ENCODE measurements at places on chromosomes 4 and X.

DNA sequence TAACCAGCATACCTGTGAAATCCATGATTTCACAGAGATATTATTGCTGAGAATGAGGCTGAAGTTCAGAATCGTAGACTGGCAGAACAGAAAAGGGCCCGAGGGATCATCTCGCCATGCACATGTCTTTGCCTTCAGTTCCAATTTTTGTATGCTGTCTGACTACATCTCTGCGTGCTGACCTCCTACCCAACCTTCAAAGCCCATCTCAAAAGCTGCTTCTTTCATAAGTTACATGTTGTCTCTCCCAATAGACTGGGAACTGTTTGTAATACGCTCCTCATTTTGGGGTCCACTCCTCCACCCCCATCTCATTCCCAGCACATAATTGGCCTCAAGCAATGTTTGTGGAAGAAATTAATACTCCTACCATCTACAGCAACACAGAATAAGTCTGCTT, 78.2 kb downstream of the RTL5 start:
- DNase-seq = no peak

GRCh38 chr4:68175562-68176155, 46.0 kb upstream of the TMPRSS11F start:
- no peak for DNase-seq

- DNase-seq = no peak
Measured at GRCh38 chr4:36027203-36027602, 217.1 kb downstream of the ARAP2 start.

DNA sequence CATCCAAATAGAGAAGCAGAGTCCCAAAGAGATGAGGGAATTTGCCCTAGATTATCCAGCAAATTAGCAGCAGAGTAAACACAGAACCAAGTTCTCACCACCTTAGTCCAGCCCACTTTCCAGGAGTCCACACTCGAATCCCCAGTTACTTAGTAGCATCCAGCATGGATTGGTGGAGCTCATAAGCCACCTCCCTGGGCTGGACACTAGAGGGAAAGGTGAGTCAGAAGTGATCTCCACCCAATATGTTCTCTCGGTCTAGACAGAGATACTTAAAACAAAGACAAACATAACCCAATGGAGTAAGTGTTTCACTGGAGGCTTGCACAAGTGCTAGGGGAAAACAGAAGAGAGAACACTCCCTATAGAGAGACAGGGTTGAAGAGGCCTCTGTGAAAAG, 105.1 kb upstream of the CPEB2 start:
- DNase-seq = no peak

DNA sequence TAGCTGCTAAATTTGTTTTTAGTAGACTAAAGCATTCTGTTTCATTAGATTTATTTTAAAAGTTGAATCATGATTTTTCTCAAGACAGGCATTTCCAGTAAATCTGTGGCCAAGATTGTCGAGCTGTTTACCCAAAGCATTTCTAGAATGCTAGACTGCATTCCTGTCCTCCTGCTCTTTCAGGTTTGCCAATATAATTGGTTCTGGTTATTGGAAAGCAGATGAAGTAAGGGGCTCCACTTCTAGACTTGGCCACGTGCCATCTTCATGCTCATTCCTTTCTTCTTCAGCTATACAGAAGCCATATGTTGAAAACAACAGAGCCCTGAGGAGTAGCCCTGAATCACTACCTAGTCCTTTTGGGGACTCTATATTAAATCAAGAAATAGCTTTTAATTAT, 62.5 kb downstream of the PGRMC2 start:
- no peak for DNase-seq

DNA sequence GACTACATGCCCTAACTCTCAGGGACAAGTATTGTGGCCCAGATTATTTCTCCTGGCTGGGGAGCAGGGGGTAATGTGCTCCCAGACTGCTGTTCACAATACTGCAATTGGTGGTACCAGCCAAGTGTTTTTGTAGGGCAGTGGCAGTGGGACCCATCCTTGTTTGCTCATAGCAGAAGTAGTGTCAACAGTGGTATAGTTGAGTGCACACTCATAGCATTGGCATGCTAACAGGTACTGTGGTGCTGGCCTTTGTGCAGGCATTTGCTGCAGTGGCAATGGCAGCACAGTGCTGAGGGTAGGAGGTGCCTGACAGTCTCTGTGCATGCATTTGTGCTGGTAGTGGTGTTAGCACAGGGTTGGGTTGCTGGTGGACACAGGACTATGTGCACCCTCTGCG, 995.0 kb downstream of the SH3BGRL start:
- DNase-seq = no peak

DNA sequence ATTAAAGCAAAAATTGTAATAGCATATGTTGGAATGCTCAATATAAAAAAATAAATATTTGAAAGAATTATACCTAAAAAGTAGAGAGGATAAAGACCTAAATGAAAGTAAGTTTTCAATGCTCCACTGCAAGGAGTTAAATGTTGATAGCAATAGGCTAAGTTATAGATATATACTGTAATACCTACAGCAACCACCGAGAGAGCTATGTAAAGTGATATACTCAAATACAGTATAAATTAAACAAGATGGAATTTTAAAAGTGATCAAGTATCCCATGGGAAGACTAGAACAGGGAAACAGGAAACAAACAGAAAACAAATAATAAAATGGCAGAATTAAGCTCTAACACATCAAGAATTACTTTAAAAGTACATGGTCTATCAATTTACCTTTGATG, 73.9 kb downstream of the CASP3 start:
- DNase-seq = no peak

- DNase-seq = no peak
Measured at GRCh38 chrX:19954335-19955096, 36.3 kb downstream of the BCLAF3 start.

DNA sequence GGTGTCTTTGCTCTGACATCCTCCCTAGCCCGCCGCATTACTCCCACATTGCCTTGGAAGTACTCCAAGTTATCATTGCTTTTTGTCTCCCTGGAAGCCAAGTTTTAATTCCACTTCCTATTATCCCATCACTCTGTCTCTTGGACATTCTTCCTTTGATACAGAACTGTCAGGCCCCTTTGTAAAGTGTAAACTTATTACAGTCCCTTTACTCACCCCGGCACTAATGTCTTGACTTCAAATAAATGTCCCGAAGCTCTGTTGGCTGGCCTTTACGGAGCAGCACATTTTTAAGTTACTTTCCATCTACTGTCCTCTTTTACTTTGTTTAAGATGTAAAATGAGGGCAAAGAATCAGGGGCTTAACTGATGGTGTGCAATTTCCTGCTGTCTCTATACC, 223.5 kb upstream of the IGFBP7 start:
- DNase-seq = no peak

DNA sequence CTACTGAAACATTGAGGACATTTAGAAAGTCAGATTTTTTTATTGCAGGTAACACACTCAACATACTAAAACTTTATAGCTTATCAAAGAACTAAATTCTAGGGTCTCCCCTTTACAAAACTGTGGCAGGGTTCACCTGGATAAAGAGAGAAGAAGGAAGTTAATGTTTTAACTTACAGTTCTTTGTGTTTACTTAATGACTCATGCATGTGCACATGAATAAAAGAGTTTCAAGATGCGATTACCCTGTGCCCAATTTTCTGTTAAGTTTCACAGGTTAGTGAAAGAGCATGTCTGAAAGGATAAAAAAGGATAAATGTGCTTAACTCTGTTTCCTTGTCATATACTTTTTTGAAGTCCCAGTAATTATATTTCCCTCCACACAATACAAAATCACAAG, 16.8 kb downstream of the DCAF8L1 start:
- no peak for DNase-seq

- no peak for DNase-seq
Measured at GRCh38 chrX:31670245-31670644, 598.4 kb upstream of the FTHL17 start.
